Left hindlimb (tissue), 1 donor: ENCODE measurements at places on chromosomes 3 and 15.

- no peak for DNase-seq
Observed at GRCh38 chr3:43203022-43203421, 83.3 kb upstream of the SNRK start.

- no peak for DNase-seq
Observed at GRCh38 chr15:77208241-77208640, 137.3 kb upstream of the TSPAN3 start.

DNA sequence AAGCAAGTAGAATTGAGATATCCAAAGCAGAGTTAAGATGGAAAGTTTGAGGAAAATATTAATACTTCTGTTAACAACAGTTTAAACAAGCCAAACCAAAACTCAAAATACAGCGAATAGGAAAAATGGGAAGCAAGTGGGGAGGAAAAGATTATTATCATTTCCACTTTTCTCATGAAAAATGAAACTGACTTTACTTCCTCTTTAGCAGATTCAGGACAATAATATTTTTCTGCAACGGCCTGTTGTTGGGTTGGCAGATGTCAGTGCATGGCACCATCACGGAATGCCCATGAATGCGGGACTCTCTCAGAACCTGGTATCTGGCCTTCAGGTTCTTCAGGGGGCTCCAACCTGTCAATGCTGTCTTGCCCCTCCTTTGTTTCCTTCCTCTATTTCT, 11.1 kb downstream of the ANKUB1 start:
- no peak for DNase-seq

GRCh38 chr3:14000556-14000955, 120.7 kb upstream of the WNT7A start:
- DNase-seq: no peak

DNA sequence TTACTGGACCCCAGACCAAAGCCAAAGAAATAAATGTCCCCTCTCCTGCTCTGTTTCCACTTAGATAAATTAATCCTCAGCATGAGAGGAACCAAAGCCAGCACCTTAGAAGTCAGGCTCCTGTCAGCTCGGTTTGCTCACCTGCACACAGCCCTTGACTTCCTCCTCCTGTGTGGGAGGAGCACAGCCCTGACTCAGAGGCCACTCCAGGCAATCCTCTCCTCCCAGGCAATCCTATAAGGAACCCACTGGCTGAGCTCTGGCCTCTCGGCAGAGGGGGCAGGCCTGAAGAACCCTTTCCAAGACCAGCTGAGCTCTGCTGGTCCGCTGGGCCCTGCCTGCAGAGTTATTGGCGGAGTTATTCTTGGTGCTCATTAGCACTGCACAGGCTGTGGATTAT, 30.8 kb downstream of the LIPC start:
- DNase-seq: no peak

DNA sequence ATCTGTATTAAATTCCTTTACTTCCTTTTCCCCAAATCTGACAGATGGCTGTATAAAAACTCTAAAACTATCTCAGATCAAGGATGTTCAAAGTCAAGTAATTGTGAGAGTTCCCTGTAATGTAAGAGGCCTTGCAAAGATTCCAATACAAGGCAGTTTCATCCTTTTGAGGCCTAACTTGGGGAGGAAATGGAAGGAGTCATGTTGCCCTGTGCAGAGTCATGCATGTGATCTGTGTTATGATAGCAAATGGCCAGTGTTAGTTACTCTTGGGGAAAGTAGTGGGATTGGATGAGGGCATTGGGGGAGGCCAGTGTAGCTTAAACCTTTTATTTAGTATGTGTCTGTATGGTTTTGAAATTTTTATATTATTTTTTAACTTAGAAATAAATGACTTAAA, 23.7 kb upstream of the FBXL22 start:
- DNase-seq: no peak

DNA sequence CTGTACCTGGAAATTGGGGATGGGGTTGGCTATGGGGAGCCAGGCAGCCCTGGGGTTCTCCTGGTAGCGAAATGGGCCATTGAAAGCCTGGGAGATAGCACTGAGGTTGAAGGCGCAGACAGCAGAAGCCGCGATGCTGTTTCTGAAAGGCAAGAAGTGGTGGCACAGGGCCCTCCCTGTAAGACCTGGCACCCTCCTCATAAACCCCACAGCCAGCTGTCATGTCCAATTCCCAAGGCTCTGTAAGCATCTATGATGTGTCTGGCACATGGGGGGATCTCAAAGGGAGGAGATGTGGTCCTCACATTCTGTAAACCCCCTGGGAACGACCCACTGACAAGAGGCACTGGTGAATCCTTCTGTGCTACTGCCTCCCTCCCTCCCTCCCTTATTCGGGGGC, 104.0 kb downstream of the SEMA5B start:
- DNase-seq: no peak

DNA sequence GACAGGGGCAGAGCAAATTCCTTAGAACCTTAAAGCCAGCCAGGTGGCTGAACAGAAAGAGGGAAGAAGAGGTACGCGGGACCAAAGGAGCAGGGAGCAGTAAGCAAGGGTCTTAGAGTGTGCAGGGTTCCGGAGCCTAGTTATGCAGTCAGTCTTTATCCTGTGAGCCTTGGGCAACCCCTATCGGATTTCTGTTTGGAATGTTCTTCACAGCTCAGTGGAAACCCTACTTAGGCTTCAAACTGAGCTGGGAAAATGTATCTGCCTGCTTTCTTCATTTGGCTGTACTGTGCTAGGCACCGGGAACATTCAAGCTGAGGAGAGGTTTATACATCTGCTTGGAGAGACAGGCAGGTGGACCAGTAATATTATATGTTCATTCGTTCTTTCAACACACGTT, 37.1 kb downstream of the PSMD6 start:
- DNase-seq: no peak

DNA sequence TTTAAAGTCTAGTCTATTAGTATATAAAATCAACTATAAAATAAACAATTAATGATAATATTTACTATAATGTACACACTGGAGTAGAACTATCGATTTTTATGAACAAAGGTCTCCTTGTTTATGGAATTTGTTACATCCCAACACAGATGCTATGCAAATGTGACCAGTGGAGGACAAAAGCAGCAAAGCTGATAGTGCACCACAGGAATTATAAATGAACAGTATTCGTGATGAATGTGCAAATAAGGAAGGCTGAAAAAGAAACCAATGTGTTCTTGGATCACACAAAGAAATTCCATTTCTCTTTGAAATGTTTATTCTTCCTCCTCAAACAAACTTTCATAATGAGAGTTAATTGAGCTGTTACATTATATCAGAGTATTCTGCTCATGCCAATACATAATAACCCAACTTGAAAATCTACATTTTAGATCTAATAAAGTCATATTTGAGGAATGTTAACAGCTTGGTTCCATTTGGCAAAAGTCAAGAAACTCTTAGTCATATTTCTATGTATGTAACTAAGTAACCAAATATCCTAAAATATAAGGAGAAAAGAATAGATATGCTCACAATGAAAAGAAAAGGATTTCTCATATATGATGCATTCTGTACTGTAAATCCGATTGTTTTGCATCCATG, 79.3 kb downstream of the NEK10 start:
- DNase-seq: no peak

DNA sequence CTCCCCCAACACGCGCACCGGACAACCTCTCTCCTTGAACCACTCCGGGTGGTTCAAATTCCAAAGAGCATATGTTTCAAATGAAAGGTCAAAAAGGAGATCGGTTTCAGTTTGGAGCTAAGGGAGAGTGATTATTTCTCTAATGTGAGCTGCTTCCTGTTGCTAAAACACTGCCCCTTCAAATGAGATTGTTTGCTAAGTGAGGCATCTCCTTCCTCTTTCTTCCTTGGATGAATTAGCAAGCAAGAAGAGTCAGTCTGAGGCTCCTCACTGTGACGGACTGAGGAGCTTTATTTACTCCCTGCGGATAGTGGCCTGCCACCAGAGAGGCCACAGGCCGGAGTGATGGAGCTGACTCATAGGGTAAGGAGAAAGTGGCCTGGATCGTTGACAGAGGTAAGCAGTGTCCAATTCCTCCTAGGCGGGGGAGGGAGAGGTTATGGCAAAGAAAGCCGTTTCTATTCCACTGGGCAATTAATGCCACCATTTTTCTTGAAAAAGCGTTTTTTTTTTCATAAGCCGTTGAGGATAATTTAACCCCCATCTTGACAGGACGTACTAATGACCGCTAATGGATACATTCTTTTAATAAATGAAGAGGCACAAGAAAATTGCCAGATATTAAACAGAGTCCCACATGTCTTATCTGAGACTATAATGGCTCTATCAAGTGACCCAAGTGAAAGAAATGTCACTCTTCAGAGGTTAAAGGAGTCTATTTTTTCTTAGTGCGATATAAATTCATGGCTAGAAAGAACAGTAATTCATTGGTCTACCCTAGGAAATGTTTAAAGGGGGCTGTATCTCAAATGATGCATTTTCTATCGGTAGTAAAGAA, 167.0 kb upstream of the ANKRD28 start:
- DNase-seq: peak; percentile 40

DNA sequence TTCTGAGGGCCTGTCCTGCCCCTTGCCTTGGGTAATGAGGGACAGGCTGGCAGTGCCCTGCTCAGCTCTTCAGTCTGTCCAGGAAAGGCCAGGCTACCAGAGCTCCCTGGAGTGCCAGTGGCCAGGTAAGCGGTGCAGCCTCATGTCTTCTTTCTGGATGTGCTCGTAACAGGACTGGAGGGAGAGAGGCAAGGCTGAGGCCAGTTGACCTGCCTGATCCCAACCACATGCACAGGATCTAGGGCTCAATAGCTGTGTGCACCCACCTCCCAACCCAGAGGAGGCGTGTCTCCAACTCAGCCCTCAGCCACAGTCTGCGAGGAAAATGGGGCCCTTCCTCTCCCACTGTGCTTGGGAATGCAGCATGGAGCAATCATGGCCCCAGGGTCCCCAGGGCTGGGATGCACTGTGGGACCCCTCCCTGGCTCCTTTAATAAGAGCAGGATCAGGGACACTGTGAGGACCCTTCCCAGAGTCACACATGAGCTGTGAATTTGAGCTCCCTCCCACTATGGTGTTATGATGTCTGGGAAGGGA, 22.5 kb downstream of the ALS2CL start:
- peak; percentile 23 for DNase-seq

DNA sequence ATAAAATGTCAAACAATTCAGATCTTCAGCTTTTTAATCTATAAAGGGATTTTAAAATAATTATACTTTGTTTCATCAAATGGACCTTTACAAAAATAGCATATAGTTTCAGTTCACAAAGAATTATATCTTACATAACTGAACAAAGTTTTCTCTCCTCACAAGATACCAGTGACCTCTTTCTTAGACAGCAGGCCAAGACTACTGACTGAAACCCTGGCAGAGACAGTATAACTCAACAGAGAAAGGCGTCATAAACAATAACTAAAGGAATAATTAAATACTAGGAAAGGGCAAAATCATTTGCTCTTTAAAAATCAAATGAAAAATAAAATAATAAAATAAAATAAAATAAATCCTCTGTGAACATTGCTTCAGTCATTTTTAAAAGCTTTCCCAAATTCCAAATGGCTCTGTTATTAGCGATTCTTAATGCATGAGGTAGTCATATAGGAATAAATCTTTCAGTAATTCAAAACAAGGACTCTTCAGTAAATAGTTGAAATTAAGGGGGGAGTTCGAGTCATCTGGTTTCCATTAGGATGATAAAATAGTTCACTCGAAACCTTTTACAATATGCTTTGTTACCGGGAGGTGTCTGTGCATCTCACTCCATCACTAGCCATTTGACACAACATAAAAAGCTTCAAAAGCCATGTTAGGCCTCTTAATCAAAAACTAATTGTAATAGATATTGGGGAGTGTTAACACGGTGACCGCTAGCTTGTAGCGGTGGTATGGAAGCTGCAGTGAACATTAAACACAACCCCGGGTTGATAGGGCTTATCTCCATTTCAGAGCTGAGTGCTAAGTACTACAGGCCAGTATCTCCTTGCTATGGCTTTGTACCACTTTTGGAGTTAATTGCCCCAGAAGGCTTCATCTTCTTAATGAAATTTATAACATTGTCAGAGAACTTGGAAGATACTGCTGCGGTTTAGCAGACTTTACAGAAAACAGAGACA, 142.9 kb upstream of the NR2F2 start:
- no peak for DNase-seq

GRCh38 chr3:23203708-23204330, 692 bp downstream of the UBE2E2 start:
- peak; percentile 56 for DNase-seq

DNA sequence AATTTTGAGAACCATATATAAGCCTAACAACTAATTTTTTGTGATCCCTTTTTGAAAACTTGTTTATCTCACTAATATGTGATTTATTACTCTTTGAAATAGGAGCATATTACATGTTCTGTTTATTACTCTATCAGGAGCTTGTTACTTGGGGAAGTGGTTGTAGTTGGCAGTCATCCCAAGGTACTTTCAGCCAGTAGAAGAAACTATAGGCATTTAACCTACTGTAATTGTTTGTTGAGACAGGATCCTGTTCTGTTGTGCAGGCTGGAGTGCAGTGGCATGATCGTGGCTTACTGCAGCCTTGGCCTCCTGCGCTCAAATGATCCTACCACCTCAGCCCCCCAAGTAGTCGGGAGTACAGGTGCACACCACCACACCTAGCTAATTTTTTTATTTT, 195.6 kb downstream of the TCF12 start:
- DNase-seq: no peak
